Stimulated activated CD4-positive, alpha-beta T cell treated with anti-CD3 and anti-CD28 coated beads, Interleukin-15, amount 100 ng/mL, for 1 hour (primary cell): ENCODE measurements at places on chromosomes 7 and 10.

DNA sequence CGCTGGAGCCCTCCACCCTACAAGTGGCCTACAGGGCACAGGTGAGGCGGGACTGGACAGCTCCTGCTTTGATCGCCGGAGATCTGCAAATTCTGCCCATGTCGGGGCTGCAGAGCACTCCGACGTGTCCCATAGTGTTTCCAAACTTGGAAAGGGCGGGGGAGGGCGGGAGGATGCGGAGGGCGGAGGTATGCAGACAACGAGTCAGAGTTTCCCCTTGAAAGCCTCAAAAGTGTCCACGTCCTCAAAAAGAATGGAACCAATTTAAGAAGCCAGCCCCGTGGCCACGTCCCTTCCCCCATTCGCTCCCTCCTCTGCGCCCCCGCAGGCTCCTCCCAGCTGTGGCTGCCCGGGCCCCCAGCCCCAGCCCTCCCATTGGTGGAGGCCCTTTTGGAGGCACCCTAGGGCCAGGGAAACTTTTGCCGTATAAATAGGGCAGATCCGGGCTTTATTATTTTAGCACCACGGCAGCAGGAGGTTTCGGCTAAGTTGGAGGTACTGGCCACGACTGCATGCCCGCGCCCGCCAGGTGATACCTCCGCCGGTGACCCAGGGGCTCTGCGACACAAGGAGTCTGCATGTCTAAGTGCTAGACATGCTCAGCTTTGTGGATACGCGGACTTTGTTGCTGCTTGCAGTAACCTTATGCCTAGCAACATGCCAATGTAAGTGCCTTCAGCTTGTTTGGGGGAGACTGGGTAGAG, at the start of gene COL1A2:
Gene COL1A2 (plus strand): TSS at position 459 of the 704 bp plus-strand sequence. CDS start 137 bp downstream, at position 596.
- DNase-seq = no peak

DNA sequence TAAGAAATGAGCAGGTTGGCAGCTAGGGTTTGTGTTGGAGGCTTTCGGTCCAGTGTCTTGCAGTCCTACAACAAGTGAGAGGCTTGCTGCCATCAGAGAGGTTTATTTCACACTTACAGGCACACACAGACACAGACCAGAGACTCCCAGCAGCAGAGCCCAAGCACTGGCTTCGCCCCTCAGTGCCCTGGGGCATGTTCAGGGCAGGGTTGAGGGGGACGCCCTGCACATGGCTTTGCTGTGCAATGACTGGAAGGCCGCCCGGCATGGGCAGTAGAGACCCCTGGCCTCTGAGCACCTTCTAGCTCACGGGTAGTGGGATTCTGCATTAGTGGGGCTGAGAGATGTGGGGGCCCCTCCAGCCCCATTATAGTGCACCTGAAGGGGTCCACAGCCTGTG, 3.8 kb downstream of the SPRN start:
- DNase-seq = no peak

DNA sequence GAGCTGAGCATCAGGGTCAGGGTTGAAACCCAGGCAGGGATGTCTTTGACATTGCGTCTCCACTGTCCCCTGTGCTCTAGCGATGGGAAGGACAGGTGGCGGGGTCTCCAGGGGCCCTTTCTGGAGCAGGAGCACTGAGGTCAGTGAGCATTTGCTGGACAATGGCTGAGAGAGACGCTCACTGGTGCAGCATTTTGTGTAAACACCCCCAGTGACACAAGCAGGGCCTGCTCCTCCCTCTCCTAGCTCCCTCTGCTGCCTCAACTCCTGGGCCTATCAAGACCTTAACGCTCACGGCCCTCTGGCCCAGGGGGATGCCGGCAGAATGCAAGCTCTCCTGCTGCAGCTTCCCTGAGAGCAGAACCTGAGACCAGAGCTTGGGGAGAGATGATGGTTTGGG, 17.4 kb upstream of the INMT start:
- no peak for DNase-seq

GRCh38 chr10:86345859-86346798, 20.5 kb downstream of the GRID1 start:
- DNase-seq = no peak

DNA sequence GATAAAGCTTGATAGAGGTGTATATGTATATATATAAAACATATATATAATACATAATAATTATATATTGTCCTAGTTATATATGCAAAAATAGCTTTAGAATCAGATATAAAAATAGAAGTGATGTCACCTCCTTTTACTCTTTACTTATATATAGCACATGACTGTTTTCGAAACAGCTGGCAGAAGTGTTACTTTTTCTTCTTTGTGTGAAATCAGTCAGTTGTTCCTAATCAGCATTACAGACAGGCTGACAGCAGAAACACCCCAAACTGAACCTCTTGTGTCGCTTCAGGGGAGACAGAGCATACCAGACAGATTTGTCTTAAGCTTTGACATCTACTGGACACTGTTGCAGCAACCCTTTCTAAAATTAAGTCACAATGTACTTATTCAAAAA, 684.9 kb upstream of the CELF2 start:
- DNase-seq = no peak
